ENCODE measurements at places on chromosomes 16 and 17.

DNA sequence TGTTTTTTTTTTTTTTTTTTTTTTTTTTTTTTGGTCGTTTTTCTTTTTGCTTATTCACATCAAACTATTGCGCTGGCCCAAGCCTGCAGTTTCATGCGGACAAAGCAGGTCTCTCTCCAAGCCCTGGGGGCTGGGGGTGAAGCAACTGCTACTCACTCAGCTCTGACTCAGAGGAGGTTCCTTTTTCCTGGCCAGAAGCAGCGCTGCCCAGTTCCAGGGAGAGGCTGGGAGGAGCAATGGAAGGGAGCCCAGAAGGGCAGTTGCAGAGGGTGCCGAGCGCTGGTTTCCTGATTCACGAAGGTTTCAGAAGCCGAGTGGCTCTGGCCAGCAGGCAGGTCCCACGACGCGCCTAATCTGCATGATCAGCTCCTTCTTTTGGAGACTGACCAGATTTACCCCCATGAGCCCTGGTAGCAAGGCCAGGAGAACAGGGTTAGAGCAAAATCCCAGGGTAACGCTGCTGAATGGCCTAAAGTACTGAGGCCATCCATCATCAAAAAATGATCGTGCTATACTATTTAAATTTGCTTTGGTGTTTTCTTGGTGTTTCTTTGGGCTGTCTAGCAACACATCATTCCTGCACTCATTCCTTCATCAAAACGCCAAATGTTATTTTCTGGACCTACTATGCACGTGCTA lies 144.7 kb upstream of the SOX9 start:
- DNase-seq: no peak

DNA sequence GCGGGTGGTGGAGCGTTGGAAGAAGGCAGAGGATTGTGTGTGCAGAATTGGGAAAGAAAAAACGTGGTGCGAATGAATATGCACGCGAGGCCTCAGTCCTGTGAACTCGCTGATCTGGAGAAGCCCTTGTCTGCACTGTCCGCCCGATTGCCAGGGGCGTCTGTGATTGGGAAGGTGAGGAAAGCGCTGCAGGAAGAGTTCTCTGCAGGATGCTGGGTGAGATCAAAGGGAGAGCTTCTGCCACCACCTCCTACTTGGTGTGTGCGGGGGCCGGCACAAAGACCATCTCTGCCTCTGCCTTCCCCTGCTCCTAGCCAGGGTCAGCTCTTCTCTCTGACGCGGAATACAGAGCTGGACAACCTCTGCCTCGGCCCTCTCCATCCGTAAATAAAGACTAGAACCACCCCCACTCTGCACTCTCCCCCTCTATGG lies 841 bp upstream of the RAB5C start:
- DNase-seq: no peak

GRCh38 chr17:7883781-7884386 lies 4.7 kb upstream of the CHD3 start:
- DNase-seq: no peak

DNA sequence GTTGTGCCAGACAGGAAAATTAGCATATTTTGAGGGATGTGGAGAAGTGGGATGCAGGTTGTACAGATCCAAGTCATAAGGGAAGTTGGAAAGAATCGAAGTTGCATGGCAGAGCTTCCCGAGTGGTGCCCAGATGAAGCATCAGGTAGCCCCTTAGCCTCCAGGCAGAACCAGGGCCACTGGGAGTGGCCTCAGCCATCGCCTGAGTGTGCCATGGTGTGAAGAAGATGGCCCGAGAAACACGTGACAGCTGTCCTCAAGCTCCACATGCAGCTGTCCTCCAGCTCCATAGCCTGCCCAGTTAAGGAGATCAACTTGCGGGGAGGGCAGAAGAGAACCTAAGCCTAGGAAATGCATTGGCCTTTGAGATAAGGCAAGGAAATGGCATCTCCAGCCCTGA lies 33.5 kb downstream of the TMC6 start:
- DNase-seq: no peak

DNA sequence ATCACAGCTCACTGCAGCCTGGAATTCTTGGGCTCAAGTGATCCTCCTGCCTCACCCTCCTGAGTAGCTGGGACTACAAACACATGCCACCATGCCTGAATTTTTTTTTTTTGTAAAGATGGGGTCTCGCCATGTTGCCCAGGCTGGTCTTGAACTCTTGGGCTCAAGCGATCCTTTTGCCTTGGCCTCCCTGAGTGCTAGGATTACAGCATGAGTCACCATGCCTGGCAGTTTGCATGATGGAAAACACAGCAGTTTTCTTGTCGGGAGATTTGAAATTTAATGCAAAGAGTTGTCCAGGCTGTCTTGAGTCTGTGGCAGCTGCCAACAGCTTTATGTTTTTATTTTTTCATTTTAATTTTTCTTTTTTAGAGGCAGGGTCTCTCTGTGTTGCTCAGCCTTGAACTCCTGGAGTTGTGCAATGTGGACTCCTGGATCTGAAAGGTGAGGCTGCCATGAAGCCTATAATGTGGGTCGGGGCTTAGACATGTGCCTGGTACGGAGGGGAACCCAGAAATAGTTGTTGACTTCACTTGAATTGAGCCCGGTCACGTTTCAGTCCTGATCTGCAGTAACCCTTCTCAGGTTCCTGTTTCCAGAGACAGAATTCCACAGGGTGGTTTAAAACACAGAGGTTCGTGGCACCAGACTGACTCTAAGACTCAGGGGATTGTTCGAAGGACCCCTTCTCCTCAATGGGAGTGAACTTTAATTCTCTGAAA lies 18.7 kb downstream of the CD300A start:
- no peak for DNase-seq

GRCh38 chr17:31696184-31696602 lies 162.9 kb downstream of the COPRS start:
- DNase-seq: peak; percentile 5

DNA sequence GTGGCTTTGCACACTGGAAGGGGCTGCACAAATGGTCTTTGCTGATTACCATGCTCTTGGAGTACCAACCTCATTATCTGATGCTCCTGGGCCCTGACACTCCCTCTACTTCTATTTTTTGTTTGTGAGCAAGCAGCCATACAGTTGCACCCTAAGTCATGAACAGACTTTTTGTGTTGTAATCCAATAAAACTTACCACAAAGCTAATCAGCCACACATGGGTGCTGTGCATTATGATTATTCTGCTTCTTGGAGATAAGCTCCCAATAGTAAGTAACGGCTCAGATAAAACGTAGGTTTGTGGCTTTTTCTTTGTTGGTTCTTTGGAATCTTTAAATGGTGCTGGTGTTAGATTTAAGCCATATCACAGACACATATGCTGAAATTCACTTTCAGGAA lies 76.2 kb downstream of the CCT6B start:
- no peak for DNase-seq

DNA sequence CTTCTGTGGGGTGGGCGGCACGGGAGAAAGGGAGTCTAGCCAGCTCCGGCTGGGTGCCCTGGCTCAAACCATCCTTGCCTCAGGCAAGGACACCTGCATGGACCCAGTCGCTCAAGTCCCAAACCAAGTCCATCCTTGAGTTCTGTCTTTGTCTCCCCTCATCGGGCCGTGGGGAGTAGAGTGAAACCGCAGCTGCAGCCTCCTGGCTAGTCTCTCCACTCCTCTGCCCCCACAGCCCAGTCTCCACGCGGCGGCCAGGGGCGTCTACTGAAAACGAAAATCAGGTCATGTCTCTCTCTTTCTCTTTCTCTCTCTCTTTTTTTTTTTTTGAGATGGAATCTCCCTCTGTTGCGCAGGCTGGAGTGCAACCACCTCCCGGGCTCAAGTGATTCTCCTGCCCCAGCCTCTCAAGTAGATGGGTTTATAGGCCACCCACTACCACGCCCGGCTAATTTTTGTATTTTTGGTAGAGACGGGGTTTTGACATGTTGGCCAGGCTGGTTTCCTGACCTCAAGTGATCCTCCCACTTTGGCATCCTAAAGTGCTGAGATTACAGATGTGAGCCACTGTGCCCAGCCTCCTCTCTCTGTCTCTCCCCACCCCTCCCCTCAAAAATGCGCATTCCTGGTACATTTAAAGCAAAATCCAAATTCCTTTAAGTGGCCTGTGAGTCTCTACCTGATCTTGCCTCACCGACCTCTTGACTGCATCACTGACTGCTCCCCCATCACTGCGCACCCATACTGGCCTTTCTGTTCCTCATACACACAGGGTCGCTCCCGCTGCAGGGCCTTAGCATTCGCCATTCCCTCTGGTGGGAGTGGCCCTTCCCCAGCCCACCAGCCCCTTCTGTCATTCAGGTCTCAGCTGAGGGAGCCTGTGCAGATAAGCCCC lies 17.7 kb upstream of the RMI2 start:
- no peak for DNase-seq

DNA sequence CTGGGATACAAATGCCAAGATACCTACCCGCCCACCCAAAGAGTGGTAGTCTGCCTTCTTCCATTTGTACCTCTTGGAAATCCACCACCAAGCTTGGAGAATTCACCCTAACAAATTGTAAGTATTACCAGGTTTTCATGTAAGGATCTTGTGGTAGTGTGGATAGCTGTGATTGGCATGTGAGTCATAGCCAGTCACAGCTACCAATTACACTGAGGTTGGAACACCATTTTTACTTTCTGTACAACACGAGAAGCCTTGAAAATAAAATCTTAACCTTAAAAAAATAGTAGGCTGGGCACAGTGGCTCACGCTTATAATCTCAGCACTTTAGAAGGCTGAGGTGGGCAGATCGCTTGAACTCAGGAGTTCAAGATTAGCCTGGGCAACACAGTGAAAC lies 18.5 kb upstream of the SLC35G3 start:
- DNase-seq: no peak

GRCh38 chr16:52747088-52747595 lies 200.2 kb upstream of the TOX3 start:
- DNase-seq: no peak

DNA sequence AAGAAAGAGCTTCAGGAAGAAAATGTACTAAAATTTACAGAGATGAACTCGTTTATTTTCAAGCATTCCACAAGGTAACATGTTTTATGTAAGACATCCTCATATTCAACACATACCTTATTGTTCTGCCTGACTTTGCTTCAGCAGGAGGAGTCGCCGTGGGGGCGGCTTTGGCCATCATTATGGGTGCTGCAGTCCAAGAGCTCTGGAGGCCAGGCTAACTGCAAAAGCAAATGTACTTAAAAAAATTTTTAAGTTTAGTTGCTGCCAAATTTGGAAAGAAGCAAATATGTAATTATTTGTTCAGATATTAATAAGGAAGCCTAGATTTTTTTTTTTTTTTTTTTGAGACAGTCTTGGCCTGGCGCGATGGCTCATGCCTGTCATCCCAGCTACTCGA lies 4.1 kb upstream of the SPG7 start:
- DNase-seq: no peak

- no peak for DNase-seq
Observed at GRCh38 chr16:11698271-11698689, 30.0 kb downstream of the SNN start.

GRCh38 chr17:77061669-77062068 lies 79.1 kb upstream of the SEC14L1 start:
- DNase-seq: no peak

DNA sequence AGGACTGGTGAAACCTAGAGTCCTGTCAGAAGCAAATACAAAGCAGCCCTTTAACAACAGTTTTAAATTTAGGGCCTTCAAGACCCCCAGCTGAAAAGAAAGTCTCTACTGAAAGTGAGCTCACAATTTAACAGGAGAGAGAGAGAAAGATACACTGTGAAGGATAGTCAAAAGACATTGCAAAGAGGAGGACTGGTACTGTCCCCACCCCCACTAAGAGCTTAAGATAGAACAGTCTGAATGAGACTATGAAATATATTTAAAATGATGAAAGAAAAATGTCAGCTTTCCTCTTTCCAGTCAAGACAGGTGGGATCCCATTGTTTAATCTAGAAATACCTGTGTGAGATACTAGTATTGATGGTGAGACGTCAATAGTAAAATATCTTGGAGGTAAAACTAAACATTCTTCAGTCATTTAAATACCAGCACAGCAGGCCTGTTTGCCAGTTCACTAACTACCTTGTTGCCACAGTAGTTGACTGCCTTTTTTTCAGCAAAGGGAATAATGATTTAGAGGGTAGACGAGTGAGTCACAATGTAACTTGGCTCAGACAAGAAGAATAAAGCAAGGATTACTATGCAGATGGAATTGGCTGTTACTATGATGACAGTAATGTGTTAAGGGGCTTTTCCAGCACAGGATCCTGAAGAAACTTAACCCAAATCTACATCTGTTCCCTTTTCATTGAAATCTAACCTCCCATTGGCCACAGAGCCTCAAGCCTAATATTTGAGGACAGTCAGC lies 47.2 kb upstream of the RASL10B start:
- peak; percentile 13 for DNase-seq

GRCh38 chr16:53629151-53629550 lies 74.5 kb downstream of the RPGRIP1L start:
- DNase-seq: no peak

Data from iPS DF 6.9 (cell line).